Spinal cord (tissue), 10 donors: ENCODE measurements at places on chromosomes 7 and 10. TPM values are rescaled to one million over a fixed set of nuclear protein-coding genes. Genes with fewer than 3 reads are reported as not detected.

CALCR gene
- 0.39 TPM for total RNA-seq

OR2A7 gene
- 2.2 TPM for total RNA-seq

CYP2C19 gene
- 0.22 TPM for total RNA-seq

- no peak for DNase-seq
- no peak overlapping the region for H3K4me3 ChIP-seq
- H3K4me1 ChIP-seq = no peaks in the 10 kb centered on the region
- H3K27me3 ChIP-seq = no peaks in the 10 kb centered on the region
Measured at GRCh38 chr7:142968229-142968628, 6.1 kb upstream of the KEL start.

GRCh38 chr7:71308096-71308495 is 176.2 kb downstream of the GALNT17 start:
- H3K4me1 ChIP-seq = peaks cover 12% of the 10 kb centered on the region
- no peaks in the 10 kb centered on the region for H3K27me3 ChIP-seq
- DNase-seq = peak; percentile 45
- peak overlapping the region; percentile 67 for H3K27ac ChIP-seq
- no peak overlapping the region for H3K4me3 ChIP-seq

GRCh38 chr10:50367732-50368131 is 116.4 kb upstream of the ASAH2 start:
- H3K27me3 ChIP-seq = no peaks in the 10 kb centered on the region
- DNase-seq = no peak
- no peaks in the 10 kb centered on the region for H3K36me3 ChIP-seq
- H3K4me1 ChIP-seq = no peaks in the 10 kb centered on the region
